ENCODE measurements at places on chromosomes 1 and 21. TPM values are rescaled to one million over a fixed set of nuclear protein-coding genes. Genes with fewer than 3 reads are reported as not detected.

DNA sequence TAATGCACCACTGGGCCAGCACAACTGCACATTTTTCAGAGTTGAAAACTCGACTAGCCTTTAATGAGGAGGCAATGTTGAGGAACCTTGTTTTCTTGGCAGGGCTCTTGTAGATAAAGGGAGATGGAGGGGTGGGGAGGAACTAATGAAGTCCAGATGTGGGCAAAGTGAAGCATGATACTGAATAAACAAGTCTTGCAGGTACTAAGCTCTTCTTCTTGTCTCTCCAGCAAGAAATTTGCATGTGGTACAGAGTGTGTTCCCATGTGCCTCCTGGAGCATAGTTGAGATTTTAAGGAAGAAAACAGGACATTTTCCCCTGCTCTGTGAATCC, 47.0 kb downstream of the PLPP3 start:
- H3K27me3 ChIP-seq = no peaks in the 10 kb centered on the region
- DNase-seq = no peak
- no peak overlapping the region for H3K27ac ChIP-seq
- peaks cover 4% of the 10 kb centered on the region for H3K4me1 ChIP-seq
- H3K36me3 ChIP-seq = no peaks in the 10 kb centered on the region

C1orf87 gene
- total RNA-seq = not detected

DNA sequence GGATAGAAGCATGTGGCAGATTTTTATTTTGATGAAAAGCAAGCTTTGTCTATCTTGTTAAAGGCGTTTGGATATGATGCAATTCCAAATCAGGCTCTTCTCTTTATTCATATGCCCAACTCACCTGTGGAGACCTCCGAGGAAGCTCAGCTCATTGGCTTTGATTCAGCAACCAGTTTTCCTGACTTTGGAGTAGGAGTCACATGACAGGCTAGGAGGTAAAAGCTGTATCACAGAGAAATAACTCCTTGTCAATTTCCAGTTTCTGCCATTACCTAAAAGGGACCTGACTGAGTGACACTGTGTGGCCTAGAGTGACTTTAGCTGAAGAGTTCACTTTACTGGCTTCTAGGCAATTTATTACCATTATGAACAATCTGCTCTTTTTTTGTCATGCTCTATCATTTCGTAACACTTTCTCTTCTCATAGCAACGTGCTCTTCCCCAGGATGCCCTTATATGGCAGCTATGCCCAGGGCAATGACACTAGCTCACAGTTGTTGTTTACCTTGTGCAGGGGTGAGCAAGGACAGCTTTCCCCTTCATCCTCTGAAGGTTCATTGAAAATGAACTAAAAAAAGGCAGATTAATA, 107.2 kb downstream of the KCNK1 start:
- no peaks in the 10 kb centered on the region for H3K36me3 ChIP-seq
- H3K4me3 ChIP-seq = no peak overlapping the region
- no peak overlapping the region for H3K27ac ChIP-seq
- no peaks in the 10 kb centered on the region for H3K27me3 ChIP-seq
- no peaks in the 10 kb centered on the region for H3K4me1 ChIP-seq
- no peak for DNase-seq

- H3K4me1 ChIP-seq = no peaks in the 10 kb centered on the region
- DNase-seq = no peak
- H3K27me3 ChIP-seq = no peaks in the 10 kb centered on the region
- H3K36me3 ChIP-seq = no peaks in the 10 kb centered on the region
These were observed 524.5 kb downstream of the MATN1 start for GRCh38 chr1:30198795-30199403.

DNA sequence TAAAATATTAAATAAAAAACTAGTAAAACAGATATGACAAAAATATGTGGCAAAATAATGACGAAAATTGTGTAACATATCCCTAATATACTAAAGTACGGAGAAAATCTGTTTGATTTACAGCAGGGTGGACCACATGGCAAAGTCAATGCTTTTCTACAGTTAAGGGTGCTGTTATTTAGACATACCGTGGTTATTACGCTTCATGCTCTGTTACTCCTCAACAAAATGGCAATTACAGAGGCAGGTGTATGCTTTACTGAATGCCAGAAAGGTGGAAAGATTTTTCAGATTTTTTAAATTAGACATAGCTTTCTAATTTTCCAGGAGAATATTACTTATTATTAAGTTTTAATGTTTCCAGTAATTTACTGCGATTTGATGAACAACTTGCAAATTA, 343.9 kb upstream of the DPYD start:
- H3K4me1 ChIP-seq = no peaks in the 10 kb centered on the region
- H3K36me3 ChIP-seq = no peaks in the 10 kb centered on the region
- no peak overlapping the region for H3K4me3 ChIP-seq
- no peaks in the 10 kb centered on the region for H3K27me3 ChIP-seq
- H3K27ac ChIP-seq = no peak overlapping the region
- no peak for DNase-seq

C4BPA gene
- 6.4 TPM for total RNA-seq

FLG gene
- total RNA-seq = not detected

- no peak for DNase-seq
- peak overlapping the region; percentile 72 for H3K4me3 ChIP-seq
- H3K4me1 ChIP-seq = peaks cover 14% of the 10 kb centered on the region
- no peaks in the 10 kb centered on the region for H3K36me3 ChIP-seq
- H3K27ac ChIP-seq = no peak overlapping the region
- no peaks in the 10 kb centered on the region for H3K27me3 ChIP-seq
These were observed 1.2 kb downstream of the PPP1R8 start for GRCh38 chr1:27831568-27832410.

All from breast epithelium (tissue), 4 donors.